ENCODE measurements at places on chromosomes 12 and 14.
A peak's percentile ranks its signal among the peaks of the same experiment; 100 is the strongest.

DNA sequence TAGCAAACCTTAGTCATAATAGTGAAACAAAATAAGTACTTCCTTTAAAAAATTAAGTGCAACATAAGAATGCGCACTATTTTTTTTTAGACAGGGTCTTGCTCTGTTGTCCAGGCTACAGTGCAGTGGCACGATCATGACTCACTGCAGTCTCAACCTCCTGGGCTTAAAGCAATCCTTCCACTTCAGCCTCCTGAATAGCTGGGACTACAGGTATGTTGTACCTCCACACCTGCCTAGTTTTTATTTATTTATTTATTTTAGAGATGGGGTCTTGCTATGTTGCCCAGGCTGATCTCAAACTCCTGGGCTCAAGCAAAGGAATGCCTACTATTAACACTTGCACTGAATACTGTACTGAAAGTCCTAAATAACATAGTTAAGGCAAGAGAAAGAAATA, 93.8 kb downstream of the NUMB start:
- DNase-seq = no peak

GRCh38 chr12:6788972-6789924, at the start of gene CD4:
Gene CD4, plus strand, starts transcription at chr12:6789528. Its CDS starts 10,611 bp downstream, at chr12:6800139.
- no peak for DNase-seq

DNA sequence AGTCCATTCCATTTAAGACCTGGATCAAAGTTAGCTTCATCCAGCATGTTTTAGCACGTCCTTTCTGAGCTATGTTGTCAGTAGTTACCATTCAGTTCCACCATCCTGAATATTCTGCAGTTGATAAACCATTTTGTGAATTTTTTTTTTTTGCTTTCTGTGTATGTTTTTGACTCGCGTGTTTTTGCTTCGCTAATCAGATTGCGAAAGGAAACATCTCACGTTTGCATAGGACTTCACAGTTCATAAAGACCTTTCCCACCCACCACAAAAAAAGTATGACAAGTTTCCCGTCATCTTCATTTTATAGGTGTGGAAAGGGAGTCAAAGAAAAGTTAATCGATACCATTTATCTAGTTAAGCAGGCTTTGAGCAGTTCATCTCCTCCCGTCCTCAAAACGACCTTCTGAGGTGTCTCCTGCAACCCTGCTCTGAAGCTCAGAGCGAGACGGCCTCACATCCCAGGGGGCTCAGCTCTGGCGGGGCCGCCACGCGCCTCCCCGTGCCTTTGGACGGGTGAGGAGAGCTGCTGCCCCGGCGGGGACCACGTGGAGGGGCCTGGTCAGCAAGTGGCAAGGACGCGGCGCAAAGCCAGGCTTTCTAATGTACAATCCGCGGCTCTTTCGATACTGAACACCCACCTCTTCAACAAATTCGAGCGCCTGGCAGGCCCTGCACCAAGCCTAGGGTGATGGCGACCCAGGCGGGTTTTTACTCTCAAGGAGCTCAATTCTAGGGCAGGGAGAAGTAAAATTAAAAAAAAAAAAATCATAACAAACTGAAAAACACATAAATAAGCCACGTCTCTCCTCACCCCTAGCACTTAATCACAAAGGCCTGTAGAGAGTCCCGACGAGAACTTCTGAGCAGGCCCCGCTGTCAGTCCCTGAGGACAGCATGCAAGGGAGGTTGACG, 988 bp upstream of the TMEM263 start:
- DNase-seq = no peak

- DNase-seq = peak; percentile 3
Measured at GRCh38 chr12:115163710-115164109, 479.7 kb upstream of the TBX3 start.

GRCh38 chr12:89166525-89166934, 185.8 kb downstream of the DUSP6 start:
- no peak for DNase-seq

Measured in NCI-H1930 (cell line).